Stimulated activated CD4-positive, alpha-beta T cell treated with anti-CD3 and anti-CD28 coated beads, Interleukin-12 subunit alpha, Interleukin-12 subunit beta, amount 100 ng/mL, for 24 hours (primary cell): ENCODE measurements at places on chromosomes 4 and X.
A peak's percentile ranks its signal among the peaks of the same experiment; 100 is the strongest.

DNA sequence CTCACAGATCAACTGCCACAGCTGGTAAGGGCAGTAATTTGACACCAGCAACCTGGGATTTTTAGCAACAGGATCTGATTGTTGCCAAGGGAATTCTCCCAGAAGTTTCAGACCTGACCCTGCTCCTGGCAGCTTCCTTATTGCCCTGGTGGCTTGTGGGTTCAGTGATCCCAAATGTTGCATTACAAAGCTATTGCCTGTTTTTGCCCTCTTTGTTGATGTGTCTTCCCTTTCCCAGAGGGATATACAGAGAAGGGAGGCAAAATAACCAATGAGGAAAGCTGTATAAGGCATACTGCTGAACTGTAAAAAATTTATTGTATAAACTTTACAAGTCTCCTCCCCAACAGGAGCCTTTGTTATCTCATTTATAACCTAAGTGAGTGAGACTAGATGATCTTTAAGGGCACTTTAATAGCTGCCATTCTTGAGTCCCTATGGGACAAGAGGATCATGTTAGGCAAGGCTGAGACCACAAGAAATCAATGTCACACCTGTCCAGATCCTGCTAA, 22.2 kb downstream of the VSIG4 start:
- DNase-seq, result no peak

- DNase-seq, result no peak
Observed at GRCh38 chr4:187209921-187210613, 486.4 kb upstream of the FAT1 start.

- DNase-seq, result no peak
Observed at GRCh38 chr4:174260099-174260498, 23.4 kb downstream of the FBXO8 start.

- DNase-seq, result no peak
Observed at GRCh38 chr4:169099771-169100180, 89.7 kb upstream of the CBR4 start.

- no peak for DNase-seq
Observed at GRCh38 chr4:153683763-153684181, 308 bp upstream of the TLR2 start.

DNA sequence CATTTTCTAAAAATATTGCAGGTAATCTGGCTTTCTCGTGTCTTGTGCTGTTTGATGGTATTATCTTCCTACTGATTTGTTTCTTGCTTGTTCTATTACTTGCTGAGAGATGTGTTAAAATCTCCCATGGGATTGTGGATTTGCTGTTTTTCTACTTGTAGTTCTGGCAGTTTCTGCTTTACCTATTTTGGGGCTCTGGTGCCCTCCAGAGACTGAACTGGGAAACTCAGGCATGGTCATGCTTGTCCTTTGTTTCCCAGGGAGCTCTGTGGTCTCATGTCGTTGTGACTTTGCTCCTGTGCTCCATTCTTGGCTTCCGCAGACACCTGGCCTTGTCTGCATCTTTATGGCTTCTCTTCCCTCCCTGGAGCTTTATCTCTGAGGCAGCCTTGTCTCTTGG, 39.5 kb downstream of the NSD2 start:
- DNase-seq, result no peak

- no peak for DNase-seq
Observed at GRCh38 chr4:55303760-55304165, 42.3 kb upstream of the SRD5A3 start.

DNA sequence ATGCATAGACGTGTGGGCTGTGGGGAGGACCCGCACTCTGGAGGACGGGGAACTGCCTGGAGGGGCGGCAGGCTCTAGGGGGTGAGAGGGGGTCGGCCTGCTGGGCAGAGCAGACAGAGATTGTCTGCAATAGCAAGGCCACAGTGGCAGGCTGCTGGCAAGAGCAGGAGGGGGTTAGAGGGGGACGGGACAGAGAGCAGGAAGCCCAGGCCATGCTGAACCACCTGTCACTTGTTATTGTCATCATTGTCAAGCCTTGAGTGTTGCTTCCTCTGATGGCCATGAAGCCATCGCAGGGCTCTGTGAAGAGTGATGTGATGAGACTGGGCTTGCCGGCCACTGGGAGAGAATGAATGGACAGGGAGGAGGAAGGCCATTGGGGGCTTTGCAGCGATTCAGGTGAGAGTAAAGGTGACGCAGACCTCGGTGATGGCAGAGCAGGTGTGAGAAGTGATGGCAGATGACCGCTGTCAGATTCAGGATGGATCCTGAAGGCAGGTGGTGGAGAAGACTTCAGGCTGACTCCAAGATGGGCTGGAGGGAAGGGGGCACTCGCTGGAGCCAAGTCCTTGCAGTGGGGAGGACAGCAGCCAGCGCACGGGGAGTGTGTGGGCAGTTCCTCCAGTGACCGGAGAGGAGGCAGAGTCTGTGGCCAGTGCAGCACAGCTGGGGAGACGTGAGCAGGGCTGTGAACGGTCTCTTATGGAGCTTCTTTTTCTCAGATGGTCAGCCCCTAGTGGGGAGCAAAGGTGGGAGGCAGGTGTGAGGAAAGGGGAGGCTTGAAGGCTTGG, 43.6 kb downstream of the HTT-AS start:
- DNase-seq, result no peak

GRCh38 chr4:114280645-114281044, 301.2 kb upstream of the ARSJ start:
- no peak for DNase-seq

- DNase-seq, result no peak
Observed at GRCh38 chrX:153569475-153569874, 29.5 kb downstream of the CCNQ start.

DNA sequence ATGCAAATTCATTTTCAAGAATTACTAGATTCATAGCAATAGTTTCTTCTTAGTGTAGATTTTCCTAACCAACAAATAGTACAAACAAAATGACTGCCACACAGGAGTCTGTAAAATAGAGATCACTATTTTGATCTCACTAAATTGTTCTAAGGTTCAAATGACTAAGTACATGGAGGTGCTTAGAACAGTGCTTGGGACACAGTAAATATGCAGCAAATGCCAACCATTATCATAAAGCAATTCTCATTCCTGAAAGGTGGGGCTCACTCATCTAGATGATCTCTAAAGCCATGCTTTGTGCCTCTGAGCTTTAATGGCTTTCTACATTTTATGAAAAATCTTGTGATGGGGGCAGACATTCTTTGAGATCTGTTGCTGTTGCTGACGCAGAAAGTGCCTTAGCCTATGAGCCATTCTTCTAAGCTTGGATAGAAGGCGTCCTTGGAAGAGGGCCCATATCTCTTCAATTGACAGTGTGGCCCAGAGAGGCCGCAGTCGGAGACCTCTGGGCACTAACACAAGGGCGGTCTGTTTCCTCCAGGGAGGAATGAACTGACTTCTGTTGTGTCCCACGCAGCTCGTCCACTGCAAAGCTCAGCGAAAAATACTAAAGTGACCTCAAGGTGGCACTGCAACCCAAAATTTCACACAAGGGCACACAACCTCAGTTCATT, 23.5 kb downstream of the TLR10 start:
- DNase-seq, result peak; percentile 18
